Inflammatory macrophage treated with lipopolysaccharide for 1 hour (primary cell): ENCODE measurements at places on chromosomes 1 and 21.
A peak's percentile ranks its signal among the peaks of the same experiment; 100 is the strongest.

DNA sequence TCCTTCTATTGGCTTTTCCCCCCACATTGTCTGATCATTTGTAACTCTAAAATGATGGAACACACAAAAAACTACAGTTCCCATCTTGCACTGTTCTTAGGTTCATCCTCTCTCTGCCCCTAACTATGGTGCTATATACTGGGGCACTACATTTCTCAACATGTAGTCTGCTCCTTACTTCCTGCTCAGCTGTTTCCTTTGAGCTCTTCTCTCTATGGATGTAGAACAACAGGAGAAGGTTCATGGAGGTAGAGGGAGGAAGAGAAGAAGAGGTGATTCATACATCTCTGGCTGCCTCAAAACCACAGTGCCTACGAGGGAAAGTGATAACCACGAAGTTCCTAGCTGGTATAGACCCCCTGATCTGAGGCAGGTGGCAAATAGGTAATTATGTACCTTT, 7.0 kb upstream of the C1orf146 start:
- no peak for DNase-seq

- DNase-seq = no peak
These were observed 1.8 kb upstream of the CERS2 start for GRCh38 chr1:150976401-150976821.

DNA sequence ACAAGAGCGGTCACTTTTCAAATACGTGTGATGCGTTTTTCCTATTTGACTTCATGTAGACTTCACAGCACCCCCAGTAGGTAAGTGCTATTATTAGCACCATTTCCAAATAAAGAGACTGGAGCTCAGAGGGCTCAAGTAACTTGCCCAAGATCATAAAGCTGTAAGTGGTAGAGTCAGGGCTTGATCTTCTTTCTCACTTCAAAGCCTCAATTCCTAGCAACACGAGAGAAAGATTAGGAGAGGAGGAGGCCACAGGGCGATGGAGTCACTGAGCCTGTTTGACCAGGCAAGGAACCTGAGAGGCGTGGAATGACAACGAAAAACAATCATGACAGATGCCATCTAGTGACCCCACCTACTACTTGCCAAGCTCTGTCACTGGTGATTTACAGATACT, 181.0 kb downstream of the FOXD2 start:
- no peak for DNase-seq

GRCh38 chr1:152756872-152757271, 953 bp upstream of the KPRP start:
- no peak for DNase-seq

DNA sequence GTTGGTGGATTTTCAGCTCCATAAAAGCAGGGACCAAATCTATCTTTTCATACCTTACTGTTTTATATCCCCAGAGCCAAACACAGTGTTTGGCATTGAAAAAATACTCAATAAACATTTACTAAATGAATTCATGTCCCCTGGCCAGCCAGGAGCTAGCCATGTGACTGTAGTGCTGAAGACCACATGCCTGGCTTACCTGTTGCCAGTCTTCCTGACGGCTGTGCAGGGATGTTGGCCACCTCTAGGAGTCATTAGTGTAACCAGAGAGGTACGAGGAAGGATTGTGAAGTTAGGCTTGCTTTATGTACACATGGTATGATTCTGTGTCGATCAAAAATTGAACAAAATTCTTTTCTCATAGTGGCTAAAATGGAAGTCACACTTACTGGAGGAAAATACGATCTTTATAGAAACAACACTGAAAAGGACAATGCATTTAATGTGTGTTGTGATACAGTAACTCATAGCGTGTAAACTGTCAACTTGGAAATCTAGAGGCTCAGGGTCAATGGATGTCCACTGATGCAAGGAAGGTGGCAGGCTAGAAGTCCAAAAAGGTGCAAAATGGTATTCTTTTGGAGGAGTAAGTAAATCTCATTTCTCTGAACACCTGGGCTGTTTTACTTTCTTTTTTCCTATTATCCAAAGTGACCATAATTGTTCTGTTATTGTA, 60.9 kb downstream of the FGGY start:
- DNase-seq = no peak

GRCh38 chr1:118871582-118872171, 116.5 kb downstream of the TBX15 start:
- DNase-seq = no peak

DNA sequence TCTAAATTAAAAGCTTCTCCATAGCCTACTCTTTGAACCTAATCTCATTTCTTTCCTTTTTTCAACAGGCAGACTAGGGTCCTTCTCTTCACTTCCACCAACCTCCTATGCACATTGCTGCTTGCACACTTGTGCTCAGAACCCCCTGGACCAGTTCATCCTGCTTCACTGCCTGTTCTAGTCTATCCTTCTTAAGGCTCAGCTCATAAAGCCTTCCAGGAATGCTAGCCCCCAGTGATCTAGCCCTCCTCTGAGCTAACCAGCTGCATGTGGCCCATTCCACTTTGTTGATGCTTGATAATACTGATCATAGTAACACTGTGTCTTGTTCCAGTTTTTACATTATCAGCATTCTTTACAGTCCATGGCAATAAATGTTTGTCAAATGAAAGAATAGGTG, 22.9 kb upstream of the PHGDH start:
- no peak for DNase-seq

GRCh38 chr21:31064803-31065202, 26.5 kb upstream of the KRTAP19-8 start:
- DNase-seq = no peak

DNA sequence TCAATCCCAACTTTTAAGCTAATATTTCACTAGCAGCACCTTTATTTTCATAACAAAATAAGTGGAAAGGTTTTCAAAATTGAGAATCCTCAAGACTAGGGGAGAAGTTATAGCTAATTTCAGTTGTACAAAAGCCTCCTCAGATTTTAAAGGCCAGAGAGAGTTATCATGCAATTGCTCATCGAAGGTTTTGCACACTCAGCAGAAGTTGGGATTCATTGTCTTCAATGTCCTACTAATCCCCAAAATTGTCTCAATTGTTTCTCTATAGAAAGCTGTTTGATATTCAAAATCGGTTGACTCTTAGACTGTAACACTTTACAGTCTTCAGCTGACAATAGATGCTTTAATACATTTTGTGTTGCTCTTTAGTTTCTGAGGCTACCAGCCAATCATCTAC, 170.7 kb upstream of the TNR start:
- no peak for DNase-seq

DNA sequence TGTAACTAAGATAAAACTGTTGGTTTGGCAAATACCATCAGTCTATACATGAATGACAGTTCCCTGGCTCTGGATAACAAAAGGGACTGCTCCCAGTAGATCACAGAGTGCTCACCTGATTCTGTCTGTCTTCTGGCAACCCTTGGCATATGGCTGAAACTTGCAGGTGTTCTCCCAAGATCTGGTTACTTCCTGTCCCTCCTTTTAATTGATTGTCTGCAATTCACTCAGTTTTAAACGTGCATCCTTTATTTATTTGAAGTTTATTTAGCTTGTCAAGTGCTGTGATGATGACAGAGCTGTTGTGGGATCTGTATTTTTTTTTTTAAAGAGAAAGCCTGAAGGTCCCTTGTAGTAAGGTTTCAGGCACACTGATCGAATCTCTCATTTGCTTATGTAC, 3.4 kb downstream of the KCNA3 start:
- DNase-seq = no peak

- no peak for DNase-seq
These were observed 25.6 kb downstream of the CDK18 start for GRCh38 chr1:205530116-205530515.

- no peak for DNase-seq
These were observed 8.6 kb downstream of the S1PR1 start for GRCh38 chr1:101245246-101245927.

DNA sequence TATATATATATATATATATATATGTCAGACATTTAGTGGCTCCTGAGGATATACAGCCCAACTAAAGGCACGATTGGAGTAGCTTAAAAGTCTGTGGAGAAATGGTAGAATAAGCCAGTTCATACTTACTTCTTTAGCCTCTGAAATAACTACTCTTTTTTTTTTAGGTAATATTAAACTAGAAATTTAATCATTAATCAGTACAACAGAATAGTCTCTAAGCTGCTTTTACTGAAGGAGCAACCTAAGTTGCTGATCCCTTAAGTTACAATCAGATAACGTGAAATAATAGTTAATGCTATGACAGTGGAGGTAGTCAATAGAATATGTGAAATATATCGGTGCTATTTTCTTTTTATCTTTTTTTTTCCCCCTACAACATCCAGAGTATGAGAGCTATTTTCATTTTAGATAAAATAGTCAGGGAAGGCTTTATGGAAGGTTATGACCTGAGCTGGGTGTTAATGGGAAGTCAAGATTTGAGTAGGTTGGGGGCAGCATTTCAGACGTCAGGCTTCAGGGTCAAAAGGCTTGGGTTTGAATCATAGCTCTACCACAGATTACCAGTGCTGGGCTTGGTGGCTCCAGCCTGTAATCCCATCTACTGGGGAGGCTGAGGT, 15.6 kb downstream of the ZMPSTE24 start:
- no peak for DNase-seq

DNA sequence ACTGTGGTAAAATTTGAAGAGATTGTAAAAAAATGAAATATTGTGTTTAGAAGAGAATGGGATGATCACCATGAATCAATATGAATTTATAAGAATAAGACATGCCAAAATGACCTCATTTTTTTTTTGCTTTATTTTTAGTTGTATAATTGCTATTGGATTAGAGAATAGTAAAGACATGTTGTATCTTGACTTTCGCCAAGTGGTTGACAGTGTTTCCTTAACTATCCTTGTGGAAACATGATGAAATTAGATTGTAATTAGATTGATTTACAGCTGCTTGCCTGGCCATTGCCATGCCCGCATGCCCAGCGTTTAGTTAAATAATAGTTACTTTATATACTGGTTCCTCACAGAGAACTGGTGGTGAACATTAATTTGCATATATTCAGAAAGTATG, 154.9 kb downstream of the MAGI3 start:
- no peak for DNase-seq

DNA sequence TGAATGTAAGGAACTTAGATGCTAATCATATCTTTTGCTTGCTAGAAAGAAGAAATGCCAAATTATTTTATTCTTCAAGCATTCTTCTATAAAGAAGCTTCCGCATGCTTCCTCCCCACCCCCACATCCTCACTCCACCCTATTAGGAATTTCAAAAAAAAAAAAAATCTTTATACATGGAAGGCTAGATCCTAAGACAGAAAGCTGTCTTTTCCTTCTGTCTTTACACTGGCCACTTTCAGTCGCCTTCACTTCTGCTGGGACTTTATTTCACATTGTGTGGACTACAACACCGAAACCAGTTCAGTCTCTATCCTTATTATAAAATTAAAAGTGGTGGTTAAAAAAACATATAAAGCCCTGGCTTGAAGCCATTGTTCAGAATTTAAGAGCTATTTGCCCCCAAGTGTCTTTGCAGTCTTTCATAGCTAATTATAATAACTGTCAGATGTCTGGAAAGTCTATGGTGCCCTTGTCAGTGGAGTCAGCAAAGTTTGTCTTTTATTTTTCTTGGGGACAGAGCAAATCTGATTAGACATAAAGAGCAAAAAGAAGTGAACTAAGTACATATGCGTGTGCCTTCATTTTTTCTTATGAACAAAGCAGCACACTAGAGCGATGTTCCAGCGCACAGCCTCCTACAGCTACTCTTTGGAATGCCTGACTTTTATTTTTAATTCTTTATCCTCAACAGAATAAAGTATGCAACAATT, 297.7 kb downstream of the PTPRC start:
- peak; percentile 46 for DNase-seq

- peak; percentile 57 for DNase-seq
These were observed 771 bp upstream of the RAD54L start for GRCh38 chr1:46246548-46247435.

DNA sequence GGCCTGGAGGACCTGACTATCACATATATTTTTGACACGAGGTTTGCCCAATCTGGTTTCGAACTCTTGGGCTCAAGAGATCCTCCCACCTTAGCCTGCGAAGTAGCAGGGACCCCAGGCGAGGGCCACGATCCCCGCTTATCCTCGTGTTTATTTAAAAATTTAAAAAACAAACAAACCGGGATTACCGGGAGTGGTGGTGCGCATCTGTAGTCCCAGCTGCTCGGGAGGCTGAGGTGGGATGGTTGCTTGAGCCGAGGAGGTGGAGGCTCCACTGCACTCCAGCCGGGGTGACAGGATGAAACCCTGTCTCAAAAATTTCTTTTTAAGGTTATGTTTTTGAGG, 452 bp upstream of the EXOSC10 start:
- no peak for DNase-seq

DNA sequence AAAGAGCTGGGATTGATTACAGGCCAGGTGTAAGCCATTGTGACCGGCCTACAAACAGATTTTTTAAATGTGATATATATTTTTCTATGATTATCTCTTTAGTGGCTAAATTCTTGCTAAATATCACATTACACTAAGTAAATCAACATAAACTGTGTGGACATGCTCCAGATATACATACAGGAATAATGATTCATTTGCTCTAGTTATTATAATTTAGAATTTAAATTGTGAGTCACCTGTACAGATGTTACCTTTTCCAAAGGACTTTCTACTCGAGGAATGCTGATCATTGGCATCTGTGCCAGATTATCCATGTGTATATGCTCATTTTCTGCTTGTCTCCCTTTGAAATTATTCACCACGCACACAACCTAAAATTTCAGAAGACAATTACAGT, 90.1 kb downstream of the PLPPR5 start:
- DNase-seq = no peak

DNA sequence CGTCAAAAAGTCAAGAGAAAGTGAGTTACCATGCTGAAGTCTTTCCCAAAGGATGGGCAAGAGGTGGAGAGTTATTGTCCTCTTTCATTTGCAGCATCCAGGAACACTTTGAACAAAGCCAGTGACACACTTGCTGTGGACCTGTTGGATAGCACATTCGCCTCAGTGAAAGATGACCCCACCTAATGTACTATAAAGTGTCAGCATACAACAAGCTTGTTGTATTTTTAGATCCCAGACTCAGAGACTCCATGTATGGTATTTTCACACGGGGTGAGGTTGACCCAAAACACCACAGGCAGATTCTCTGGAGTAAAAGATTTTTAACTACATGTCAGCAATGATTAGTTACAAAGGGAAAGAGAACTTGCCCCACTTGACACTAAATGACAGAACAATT, 273.8 kb downstream of the PTBP2 start:
- DNase-seq = no peak

- peak; percentile 79 for DNase-seq
These were observed 102.8 kb downstream of the RHOU start for GRCh38 chr1:228837817-228838716.

DNA sequence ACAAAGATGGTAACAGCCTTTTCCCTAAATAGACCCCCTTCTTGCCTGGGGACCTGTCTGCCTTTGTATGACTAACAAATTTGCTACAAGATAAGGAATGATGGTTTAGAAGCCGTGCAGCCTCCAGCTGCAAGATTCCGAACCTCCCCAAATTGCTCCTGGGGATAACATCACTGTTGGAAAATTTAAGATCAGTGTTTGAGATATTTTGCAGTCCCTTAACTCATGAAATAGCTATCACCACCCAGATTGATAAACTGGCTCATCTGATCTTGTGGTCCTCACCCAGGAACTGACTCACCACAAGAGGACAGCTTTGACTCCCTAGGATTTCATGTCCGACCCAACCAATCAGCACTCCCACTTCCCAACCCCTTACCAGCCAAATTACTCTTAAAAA, 254.7 kb downstream of the USH2A start:
- no peak for DNase-seq
